ENCODE measurements at places on chromosomes 5 and 9. TPM values are rescaled to one million over a fixed set of nuclear protein-coding genes. Genes with fewer than 3 reads are reported as not detected.
A peak's percentile ranks its signal among the peaks of the same experiment; 100 is the strongest.

SOWAHA gene
- total RNA-seq = under 0.01 TPM

DNA sequence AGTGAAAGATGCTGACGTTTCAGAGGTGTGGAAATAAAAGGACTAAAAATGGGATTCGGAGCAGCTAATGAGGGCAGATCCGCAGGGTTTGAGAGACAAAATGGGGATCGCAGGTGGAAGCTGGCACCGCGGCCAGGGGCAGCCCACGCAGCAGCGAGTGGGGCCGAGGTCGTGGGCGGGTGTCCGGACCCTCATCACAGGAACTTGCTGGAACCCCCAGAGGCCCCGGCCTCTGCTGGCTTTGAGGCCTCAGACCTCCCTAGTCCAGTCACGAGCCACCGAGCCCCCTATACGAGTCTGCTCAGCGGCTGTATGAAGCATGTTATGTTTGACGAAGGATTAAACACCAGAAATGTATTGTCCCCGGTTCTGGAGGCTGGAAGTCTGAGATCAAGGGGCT is 45.8 kb upstream of the FCN1 start:
- DNase-seq = no peak

- no peak for DNase-seq
Measured at GRCh38 chr5:179533907-179534306, 16.4 kb upstream of the RUFY1 start.

GRCh38 chr9:31715250-31715649 is 669.2 kb upstream of the ACO1 start:
- no peak for DNase-seq

CFAP77 gene
- total RNA-seq = 0.36 TPM

GRCh38 chr9:135888766-135889394 is 18.5 kb downstream of the CAMSAP1 start:
- peak; percentile 65 for DNase-seq

GRCh38 chr5:55063899-55064298 is 38.5 kb upstream of the GZMA start:
- peak; percentile 62 for DNase-seq

- DNase-seq = no peak
Measured at GRCh38 chr9:68683433-68683832, 21.6 kb upstream of the PIP5K1B start.

- DNase-seq = peak; percentile 80
Measured at GRCh38 chr9:33025572-33026342, 684 bp downstream of the DNAJA1 start.

DNA sequence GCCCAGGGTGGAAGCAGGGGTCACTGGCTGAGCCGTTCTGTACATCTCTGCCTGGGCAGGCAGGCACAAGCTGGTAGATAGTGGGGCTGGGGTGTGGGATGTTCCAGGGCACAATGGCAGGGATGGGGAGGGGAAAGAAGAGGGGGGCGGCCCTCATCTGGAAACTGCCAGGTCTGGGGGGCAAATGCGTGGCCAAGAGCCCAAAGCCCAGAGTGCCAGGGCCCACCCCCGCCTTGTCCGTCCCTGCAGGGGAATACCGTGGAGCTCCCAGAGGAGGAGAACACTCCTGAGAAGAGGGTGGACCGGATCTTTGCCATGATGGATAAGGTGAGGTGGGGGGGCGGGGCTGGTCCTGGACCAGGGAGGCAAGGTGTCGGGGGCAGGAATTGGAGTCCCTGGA is 42.7 kb upstream of the HMCN2 start:
- peak; percentile 14 for DNase-seq

DNA sequence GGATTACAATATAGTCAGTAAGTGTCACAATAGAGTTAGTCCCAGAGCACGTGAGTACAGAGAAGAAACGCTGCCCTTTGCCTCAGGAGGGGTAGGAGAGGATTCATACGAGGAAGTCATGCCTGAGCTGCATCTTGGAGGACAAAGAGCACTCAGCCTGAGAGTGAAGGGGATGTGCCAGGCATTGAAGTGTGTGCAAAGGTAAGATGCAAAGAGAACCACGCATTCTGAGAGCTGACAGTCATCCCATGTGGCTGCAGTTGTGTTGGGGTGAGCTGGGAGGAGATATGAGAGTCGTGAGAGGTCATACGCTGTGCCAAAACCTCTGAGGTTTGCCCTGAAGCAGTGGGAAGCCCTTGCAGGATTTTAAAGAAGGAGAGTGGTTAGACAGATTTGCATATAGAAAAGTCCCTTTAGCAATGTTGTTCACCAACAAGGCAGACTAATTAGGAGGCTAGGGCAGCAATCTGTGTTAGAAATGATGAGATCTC is 97.5 kb downstream of the PIP5K1B start:
- no peak for DNase-seq

DNA sequence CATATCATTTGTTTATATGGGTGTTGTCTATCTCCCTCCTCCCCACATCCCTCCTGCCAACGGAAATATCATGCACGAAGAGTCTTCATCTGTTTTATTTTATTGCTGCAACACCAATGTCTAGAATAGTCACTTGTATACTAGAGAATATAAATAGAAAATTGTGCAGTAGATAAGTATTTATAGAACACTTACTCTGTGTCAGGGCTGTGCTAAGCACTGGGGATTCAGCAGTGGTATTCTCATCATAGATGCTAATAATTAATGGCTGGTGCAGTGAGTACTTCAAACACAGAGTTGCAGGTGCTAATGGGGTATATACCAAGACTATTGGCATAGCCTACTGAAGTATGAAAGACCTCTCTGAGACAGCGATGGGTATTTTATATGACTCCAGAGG is 353.5 kb upstream of the CDH6 start:
- no peak for DNase-seq

- peak; percentile 79 for DNase-seq
Measured at GRCh38 chr5:124453221-124454051, 293.0 kb downstream of the ZNF608 start.

GCNT1 gene
- total RNA-seq = 78.4 TPM

DOLPP1 gene
- 10.5 TPM for total RNA-seq

CTSV gene
- 0.36 TPM for total RNA-seq

GRCh38 chr5:68771221-68771620 is 322.6 kb upstream of the SLC30A5 start:
- no peak for DNase-seq

GRCh38 chr5:32711681-32712480 is 760 bp downstream of the NPR3 start:
- DNase-seq = peak; percentile 90

LNPEP gene
- total RNA-seq = 44.9 TPM

- peak; percentile 73 for DNase-seq
Measured at GRCh38 chr5:78753093-78753531, 104.5 kb upstream of the LHFPL2 start.

MTMR12 gene
- total RNA-seq = 20.6 TPM

ZNF79 gene
- total RNA-seq = 13.3 TPM

DNA sequence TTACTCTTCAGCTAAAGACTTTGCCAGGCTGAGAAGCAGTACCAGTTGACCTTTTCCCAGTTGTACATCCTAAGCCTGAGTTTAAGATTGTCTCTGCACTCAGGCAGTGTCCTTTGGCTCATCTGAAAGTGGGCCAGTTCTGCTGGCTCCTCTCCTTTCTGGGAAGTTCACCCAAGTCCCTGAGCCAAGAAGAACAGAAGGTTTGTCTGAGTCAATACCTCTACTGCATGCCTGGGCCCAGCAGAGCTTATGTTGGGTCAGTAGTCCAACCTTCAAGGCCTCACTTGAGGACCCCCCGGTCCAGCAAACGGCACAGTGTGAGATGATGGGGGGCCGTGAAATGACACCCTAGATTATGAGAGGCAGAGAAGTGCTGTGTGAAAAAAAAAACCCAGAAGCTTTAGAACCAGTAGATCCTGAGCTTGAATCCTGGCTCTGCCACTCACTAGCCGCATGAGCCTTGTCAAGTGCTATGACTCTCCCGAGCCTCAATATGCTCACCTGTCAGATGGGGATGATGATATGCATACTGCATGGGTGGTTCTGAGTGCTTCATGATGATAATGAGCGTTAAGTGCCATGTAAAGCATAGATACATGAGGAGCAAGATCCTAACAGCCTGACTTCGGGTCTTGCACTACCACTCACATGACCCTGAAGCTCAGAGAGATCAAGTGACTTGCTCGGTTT is 156.0 kb downstream of the MACROH2A1 start:
- no peak for DNase-seq

GRCh38 chr9:121107881-121108280 is 33.1 kb downstream of the CNTRL start:
- no peak for DNase-seq

DNA sequence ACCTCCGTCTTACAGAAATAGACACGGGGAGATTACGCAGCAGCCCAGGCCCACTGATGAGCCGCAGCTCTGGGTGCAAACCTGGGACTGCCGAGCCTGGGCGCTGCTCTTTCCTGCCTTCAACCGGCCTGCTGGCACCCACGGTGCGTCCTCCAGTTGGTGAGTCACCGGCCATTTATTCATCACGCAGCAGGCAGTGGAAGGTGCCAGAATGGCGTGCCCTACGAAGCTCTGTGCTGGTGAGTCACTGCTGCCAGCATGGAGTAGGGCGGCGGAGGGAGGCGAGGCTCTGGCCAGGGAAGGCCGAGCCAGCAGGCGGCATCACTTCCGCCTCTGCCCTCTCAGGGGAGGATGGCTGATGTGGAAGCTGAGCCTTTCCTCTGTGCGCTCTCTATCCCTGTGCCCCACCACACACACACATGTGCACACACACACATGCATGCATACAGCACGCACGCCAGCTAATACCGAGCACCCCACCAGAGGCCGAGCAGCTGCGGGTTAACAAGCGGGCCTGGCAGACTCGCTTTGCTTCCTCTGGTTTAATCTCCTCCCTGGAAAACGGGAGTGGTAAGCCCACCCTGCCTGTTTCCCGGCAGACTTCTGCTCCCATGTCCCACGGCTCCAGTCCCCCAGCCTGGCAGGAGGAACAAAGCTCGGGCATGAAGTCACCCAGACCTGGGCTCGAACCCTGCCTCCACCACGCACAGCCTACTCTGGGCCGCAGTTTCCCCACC is 39.2 kb downstream of the OLFM1 start:
- peak; percentile 69 for DNase-seq

PRUNE2 gene
- total RNA-seq = 80.0 TPM

- DNase-seq = no peak
Measured at GRCh38 chr9:95024097-95024671, 293.3 kb downstream of the FANCC start.

- peak; percentile 39 for DNase-seq
Measured at GRCh38 chr5:98570010-98570409, 203.5 kb upstream of the RGMB start.

SH3RF2 gene
- 4.0 TPM for total RNA-seq

- DNase-seq = no peak
Measured at GRCh38 chr5:134460551-134460950, 48.9 kb upstream of the CDKN2AIPNL start.

PAIP2 gene
- 47.8 TPM for total RNA-seq

DNA sequence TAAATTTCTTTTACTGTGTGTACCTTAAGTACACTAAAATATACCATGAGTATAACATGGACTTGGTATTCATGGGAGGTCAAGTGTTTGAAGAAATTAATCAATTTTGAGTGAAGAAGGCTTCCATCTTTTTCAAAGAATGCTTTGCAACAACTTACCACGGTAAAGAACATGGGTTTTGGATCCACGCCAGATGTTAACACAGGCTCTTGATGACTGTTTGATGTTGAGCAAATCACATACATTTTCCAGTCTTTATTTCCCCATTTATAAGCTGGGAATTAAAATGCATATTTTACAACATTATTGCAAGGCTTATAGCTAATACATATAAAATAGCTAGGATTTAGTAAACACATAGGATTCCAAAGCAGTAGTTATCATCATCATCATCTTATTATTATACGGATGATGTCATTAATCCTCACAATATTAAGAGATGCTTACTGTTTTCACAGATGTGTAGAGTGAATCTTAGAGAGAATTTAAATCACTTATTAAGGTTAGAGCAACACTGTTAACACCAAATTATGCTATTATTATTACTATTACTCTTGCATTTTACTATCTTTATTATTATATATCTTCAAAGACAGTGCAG is 362.0 kb downstream of the PRELID2 start:
- DNase-seq = no peak

DNA sequence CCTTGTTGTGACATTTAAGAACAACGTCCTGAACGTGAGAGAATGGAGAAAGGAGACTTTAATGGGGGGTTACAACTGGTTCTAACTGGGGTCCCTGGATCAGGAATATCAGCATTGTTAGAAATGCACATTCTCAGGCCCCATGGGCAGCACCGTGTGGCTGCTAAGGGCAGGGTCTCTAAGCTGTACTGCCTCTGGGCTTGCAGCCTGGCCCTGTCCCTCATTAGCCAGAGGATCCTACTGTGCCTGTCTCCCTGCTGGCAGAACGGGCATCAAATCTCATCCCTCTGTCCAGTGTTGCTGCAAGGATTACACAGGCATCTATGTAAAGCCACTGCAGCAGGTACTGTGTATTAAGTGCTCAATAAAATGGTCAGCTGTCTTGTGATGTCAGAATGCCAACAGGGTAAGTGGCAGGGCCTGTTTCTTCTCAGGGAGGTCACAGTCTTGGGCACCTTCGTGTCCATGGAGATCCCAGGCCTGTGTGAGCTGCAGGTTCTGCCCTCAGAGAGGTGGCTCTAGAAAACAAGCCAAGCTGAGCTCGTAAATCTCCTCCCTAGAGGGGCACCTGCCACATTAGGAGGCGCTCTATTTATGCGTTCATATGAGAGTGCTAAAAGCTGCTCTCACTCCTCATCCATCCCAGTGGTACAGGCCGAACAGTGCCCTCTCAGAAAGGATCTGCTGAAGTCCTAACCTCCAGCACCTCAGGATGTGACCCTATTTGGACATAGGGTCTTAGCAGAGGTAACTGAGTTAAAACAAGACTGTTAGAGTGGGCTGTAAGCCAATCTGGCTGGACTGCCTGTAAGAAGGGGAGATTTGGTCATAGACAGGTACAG is 210.5 kb downstream of the GADD45G start:
- DNase-seq = no peak

DNA sequence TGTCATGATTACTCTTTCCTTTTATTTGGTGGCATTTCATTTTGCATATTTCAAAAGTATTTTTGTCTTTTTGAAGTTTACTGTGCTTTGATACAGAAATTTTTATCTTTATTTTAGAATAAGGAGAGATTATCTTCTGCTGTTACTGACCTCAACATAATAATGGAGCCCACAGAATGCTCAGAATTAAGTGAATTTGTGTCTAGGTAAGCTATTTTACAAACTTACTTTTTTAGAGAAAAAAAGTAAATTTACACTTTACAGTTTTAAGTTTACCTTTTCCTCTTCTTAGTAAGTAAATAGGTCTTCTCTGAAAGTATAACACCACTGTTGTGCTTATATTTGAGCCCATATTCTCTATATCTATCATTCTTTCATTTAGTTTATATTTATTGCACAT is 19.8 kb downstream of the CENPP start:
- DNase-seq = no peak

- DNase-seq = no peak
Measured at GRCh38 chr5:82551192-82551591, 273.0 kb upstream of the RPS23 start.
